Stimulated activated CD4-positive, alpha-beta T cell treated with anti-CD3 and anti-CD28 coated beads, Interleukin-4, amount 100 ng/mL, for 4 hours (primary cell): ENCODE measurements at places on chromosomes 7 and 10.

- DNase-seq: no peak
These were observed 476.9 kb downstream of the KCNMA1 start for GRCh38 chr10:77160679-77161078.

DNA sequence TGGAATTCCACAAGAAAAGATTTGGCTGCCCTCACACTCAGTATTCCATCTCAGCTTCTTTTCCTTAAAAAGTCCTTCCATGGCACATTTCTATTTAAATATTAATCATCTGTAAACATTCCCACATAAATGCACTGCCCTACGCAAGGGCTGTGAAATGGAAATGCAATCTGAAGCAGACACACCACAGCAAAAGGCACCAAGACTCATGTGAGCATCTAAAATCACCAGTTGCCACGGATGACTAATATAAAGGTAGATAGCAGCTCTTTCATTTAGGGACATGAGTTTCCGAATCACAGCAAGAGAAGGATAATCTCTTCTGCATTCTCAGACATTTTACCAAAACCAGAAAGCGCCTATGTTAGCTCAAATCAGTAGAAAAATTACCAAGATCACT lies 31.6 kb downstream of the COA1 start:
- no peak for DNase-seq

- DNase-seq: no peak
These were observed 5.9 kb downstream of the TTYH3 start for GRCh38 chr7:2637505-2638223.

- no peak for DNase-seq
These were observed 21.3 kb upstream of the NUB1 start for GRCh38 chr7:151320263-151320845.

DNA sequence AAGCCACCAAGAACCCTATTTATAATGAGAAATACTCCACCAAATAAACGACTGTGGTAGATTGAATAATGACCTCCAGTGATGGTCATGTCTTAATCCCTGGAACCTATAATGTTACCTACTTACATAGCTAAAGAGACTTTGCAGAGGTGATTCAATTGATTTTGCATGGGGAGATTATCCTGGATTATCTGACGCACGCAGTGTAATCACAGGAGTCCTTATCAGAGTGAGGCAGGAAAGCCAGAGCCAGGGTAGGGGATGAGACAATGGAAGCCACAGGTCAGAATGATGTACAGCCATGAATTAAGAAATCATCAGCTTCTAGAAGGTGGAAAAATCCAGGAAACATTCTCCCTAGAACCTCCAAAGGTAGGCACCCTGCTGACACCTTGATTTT lies 286.4 kb upstream of the SP4 start:
- DNase-seq: no peak

DNA sequence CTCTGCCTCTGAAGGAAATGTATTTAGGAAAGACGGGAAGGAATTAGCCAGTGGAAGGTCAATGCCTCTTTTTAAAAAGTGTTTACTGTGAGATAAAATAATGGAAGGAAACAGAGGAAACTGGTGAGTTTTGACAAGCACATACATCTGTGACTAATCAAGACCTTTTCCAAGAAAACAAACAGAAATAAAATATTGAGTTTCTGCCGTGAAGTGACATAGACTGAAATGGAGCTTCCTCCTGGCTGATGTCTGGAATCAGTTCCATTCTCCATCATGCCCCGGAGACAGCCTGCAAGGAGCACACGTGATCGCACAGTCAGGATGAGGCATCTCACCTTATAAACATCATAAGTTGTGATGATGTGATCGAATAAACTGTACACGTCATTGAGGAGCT lies 30.7 kb downstream of the TECTB start:
- DNase-seq: no peak

GRCh38 chr10:27663621-27664020 lies 82.0 kb downstream of the MKX start:
- no peak for DNase-seq

DNA sequence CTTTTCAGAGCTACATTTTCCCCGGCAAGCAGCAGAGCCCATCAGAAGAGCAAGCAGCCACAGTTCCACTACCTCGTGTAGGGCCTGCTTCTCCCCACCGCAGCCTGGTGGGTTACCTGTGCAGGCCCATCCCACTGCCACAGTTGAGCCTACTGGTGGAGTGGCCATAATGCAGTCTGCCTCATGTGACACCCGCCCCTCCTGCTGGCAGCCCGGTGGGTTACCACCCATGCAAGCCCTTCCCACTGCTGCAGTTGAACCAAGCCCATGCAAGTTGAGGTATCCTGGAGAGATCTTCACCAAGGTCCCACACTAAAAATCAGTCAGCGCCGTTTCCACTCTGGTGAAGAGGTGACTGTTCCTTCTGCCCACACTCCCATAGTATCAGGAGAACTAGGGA lies 32.1 kb upstream of the CNNM1 start:
- no peak for DNase-seq

GRCh38 chr10:84765656-84766055 lies 437.3 kb downstream of the CCSER2 start:
- no peak for DNase-seq

- DNase-seq: no peak
These were observed 536.3 kb downstream of the KCNMA1 start for GRCh38 chr10:77101341-77101740.

DNA sequence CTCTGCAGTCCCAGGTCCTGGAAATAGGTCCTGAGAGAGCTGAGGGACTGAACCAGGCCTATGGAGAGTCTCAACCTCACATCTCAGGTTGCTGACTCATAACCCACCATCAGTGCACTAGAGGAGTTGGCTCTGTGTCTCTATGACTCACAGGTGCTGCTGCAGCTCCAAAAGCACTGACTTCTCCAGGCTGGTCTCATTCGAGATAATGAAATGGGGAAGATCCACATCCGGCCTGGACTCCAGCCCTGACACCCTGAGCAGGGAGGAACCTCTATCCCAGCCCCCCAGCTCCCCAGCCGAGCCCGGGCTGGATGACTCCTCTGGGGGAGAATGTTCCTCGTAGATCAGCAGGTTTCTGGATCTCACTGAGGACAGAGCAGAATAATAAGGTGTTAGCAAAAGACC lies 35.5 kb upstream of the DGKI start:
- DNase-seq: no peak

- DNase-seq: no peak
These were observed 4.7 kb upstream of the HIP1 start for GRCh38 chr7:75743455-75743859.

DNA sequence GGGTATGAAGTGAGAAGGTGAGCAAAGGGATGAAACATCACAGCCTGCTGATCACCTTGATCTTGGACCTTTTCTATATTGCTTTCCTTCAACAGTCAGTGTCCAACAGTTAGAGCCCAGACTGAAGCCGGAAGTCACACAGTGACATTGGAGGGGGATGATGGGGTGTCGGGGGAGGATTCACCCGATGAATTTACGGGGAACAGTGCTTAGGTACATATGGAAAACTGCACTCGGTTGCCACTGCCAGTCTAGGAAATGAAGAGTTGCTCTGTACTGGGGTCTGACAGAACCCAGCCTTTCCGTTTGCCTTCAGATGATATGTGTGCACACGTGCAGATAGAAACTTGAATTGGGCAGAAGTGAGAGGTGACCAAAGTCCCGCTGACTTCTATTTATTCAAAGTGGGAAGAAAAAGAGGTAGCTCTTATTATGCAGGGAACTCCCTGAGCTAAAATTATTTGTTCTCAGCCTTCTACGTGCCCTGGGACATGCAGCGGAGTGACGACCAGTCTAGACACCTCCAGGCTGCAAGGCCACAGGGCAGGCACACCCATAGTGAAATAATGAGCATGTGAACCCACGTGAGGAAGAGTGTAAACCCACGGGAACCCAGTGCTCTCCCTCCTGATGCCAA lies 107.2 kb upstream of the INHBA start:
- DNase-seq: no peak

GRCh38 chr7:112467867-112468266 lies 12.9 kb upstream of the LSMEM1 start:
- DNase-seq: no peak

DNA sequence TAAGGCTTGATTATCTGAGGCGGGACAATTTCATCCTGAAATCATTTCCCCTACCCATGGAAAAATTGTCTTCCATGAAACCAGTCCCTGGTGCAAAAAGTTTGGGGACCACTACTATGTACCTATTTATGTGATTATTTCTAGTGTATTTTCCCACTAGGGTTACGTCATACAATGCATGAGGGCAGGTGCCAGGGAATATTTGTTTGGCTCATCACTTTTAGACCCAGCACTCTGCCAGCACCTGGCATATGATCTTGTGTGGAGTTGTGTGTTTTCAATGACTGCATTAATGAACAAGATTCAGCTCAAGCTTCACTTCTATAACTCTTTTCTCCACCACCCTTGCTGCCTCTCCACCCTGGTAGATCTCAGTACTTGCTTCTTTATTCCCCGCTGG lies 73.3 kb upstream of the TNKS2 start:
- DNase-seq: no peak

DNA sequence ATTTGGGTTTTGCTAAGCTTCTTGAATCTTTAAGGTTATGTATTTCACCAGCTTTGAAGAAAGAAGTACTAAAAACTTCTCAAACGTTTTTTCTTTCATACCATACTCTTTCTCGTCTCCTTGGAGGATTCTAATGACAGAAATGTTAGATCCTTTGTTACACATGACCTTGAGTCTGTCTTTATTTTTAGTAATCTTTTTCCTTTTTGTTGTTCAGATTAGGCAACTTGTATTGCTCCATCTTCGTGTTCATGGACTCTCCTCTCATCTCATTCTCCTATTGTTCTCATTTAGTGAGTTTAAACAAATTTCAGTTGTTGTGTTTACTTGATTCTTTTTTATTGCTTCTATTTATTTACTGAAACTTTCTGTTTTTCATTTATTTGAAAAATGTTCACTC lies 73.7 kb downstream of the WDFY4 start:
- no peak for DNase-seq

DNA sequence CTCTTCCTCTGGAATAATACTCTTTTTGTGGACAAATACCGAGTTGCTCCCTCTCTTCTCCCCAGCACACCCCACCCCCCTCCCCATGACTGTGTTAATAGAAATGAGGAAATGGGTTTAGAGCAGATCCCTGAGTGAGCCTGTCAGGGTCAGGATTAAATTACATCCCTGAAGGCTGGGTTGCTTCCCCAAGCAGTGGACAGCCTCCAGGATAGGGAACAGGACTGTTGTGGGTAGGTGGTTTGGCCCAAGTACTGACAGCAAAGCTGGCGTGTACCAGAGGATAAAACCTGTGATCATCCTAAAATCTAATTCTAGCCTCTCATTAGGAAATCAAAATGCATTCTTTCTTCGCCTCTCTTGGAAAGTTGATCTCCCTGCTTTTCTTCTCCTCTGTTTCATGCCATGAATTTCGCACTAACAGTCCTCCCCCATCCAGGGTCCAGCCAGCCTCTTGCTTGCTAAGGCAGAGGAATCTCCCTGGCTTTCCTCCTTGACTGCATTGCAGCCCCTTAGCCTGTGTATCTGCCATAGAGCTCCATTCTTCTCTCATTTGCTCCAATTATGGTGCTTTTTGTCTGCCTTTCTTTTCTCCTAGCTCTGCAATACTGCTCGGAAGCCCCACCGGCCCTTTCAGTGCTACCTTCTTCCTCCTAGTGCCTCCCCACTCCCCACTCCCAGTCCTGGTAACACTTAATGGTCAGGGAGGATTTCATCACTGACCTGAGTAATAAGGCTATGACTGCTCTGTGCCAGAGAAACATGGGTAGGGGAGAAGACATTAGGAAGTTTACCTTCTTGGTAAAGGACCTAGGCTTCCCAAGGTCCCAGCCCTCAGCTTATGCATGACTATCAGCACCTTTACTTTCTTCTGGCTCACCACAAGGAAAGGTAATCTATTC lies 8.4 kb downstream of the LRRC4 start:
- DNase-seq: no peak

DNA sequence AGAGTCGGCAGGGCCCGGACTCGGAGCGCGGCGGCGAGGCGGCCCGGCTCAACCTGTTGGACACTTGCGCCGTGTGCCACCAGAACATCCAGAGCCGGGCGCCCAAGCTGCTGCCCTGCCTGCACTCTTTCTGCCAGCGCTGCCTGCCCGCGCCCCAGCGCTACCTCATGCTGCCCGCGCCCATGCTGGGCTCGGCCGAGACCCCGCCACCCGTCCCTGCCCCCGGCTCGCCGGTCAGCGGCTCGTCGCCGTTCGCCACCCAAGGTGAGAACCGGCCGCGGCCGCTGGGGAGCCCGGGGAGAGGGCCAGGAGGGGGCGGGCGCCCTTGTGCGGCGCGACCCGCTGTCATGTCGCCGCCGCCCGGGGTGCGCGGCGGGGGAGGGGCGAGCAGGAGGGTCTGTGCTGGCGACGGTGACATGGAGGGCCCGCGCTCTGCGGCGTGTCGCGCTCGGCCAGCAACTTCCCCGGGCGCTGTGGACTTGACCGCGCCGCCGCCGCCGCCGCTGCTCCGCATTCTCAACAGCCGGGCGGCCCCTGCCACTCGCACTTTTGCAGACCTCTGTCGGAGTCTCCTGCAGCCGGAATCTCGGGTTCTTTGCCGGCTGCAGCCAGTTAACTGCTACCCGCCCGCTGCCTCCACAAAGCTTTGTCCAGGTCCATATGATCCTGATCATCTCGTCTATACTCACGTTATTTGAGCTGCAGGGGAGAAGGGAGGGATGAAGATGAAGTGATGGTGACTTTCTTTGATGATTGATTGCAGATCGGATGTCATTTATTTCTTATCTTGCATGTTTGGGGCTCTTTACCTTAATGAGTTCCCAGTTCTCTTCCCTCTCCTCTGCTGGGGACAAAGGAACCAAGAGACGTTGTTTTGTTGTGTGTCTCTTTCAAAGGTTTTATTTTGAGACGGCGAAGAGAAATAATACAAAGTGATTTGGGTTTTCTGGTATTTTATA lies 869 bp downstream of the TRIM24 start:
- DNase-seq: peak; percentile 46

DNA sequence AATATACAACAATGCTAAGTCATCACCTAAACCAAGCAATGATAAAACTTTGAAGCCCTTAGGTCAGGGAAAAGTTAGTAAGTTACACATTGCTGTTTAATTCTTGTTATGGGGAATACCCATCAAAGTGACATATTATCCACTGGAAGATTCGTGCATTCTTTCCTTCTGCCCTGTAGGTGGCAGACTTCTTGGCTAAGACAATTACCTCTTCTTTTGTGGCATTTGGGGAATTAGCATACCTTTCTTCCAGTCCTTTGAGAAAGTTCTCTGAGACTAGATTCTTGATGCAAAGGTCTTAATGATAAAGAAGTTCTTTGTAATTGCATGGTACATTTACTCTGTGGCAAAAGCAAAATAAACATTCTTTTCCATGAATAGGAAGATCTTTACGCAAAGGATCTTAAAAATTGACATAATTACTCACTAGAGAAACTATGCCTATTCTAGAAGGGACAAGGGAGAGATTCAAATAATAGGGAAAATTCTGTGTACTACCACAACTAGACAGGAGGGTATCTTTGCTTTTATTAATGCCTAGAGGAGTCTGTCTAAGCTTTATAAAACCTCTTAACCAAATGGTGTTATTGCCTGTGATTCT lies 395.9 kb downstream of the GRM8 start:
- no peak for DNase-seq

GRCh38 chr10:121845044-121845784 lies 82.6 kb downstream of the ATE1 start:
- DNase-seq: no peak

DNA sequence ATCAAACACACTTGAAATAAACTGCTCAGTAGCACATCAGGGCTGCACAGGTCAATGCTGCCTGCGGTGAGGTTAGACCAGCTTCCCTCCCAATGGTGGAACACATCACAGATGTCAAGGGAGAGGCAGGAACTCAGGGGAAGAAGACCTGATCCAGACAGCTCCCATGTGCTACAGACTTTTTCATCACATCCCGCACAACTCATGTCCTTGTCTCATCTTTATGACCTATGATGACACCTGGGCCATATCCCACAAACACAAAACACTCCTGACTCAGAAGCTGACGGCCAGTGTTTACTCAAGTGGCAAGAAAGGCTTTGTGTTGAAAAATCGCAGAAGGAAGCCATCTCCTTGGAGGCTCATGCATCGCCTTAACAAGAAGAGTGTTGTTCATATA lies 91.6 kb downstream of the HTR5A start:
- DNase-seq: no peak
